Activated CD8-positive, alpha-beta T cell treated with anti-CD3 and anti-CD28 coated beads for 36 hours (primary cell): ENCODE measurements at places on chromosomes 2 and 18.

GRCh38 chr2:75465317-75465984 lies 95.3 kb downstream of the EVA1A start:
- peak; percentile 3 for DNase-seq

DNA sequence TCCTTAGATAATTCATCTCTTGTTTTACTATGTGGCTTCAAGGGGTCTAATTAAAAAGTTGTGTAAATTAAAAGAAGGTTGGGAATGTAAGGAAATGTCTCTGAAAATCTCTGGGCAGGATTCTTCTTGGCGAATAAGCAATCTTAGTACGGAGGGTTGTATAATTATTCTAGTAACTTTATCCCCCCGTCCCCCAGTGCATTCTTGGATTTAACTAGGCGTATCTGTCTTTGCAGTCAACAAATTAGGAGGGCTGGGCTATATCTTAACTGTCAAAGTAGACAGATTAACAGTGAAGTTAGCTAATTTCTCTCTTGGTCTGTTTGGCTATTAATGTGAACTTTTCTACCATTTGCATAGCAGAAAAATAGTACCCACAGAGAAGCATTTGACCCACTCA lies 329.8 kb upstream of the THUMPD2 start:
- DNase-seq = no peak

- DNase-seq = no peak
Measured at GRCh38 chr2:127891811-127892210, 6.1 kb upstream of the AMMECR1L start.

DNA sequence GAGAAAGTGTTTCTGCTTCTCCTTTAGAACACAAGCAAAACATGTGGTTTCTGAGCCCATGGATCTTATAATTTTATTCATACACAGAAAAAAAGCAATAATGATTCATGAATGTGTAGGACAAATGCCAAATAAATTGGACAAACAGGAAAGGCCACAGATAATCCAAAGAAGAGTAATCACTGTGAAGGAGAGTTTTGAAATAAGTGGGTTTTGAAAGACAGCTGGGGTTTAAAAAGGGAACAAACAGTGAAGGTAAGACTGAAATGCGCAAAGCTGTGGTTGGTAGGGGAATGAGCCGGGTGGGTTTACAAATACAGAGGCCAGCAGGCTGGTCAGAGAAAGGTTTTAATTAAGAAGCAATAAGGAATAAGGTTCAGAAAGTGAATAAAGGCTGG lies 50.0 kb upstream of the MBOAT2 start:
- no peak for DNase-seq

DNA sequence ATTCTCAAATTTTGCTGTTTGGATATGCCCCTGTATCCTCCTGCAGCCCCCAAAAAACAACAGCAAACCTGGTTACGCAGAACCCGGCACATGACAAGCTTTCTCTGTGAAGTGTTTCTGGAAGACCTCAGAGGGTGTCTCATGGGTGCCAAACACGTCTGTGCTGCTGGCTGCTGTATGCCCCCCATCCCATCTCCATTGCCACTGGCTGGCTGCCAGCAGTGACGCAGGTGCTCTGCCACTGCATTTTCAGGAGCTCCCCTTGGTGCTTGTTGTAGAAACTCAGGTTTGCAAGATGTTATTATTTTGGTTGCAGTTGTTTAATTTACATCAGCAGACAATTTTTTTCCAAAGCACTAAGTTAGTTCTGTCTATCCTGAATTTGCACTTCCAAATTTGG lies 166.4 kb upstream of the FANCL start:
- no peak for DNase-seq

DNA sequence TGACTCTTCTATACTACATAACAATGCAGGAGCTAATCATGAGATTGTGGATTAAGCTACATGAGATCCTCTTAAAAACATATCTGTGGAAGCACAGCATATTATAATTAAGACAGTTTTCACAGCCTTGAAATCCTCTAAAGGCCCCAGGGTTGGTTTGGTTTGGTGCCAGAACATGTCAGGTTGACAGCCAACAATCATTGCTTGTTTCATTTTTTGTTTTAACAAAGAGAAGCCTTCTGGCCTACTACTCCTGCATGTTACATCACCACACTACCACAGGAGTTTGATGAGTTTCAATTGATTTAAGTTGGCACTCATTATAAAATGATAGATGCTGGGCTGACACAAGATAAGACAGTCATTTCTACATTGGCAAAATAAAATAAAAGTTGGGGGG lies 255.9 kb upstream of the ERBB4 start:
- no peak for DNase-seq

DNA sequence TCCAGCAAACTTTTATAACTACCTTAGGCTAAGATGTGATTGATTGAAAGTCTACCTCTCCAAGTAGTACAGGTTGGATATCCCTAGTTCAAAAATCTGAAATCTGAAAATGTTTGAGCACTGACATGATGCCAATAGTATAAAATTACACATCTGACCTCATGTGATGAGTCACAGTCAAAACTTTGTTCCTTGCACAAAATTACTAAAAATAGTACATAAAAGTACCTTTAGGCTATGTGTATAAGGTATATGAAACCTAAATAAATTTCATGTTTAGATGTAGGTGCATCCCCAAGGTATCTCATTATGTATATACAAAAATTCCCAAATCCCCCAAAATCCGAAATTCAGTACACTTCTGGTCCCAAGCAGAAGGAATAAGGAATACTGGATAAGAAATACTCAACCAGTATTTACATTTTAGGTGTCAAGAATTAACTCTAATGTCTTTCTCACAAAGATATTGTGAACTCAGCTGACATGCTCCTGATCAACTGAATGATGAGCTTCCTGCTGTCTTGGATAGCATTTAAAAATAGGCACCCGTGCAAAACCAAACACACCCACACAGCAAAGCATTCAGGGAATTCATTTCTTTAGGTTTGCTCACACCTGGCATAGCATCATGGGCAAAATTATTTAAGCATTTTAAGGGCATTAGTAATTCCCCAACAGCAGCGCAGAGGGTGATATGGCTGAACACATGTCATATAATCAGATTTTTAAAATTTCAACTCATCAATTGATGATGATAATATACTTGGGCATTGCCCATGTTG lies 497.4 kb upstream of the MEIS1 start:
- no peak for DNase-seq

DNA sequence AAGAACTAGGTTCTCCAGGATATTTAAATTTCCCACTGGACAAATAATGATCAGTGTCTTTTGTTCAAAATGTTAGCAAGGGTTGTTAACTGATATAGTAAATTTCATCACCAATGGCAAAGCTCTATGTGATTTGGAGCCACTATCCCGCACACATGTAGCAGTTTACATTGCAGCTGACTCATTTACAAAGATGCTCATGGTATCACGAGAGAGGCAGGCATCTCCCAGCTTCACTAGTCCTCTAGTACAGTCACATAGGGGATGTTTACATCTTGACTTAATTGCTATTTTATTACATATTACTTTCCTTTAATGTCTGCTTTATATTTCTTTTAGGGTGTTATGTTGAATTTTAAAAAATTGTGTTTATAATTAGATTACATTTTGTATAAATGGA lies 30.7 kb downstream of the KCNE4 start:
- no peak for DNase-seq

GRCh38 chr18:70107091-70107490 lies 98.4 kb downstream of the RTTN start:
- no peak for DNase-seq

DNA sequence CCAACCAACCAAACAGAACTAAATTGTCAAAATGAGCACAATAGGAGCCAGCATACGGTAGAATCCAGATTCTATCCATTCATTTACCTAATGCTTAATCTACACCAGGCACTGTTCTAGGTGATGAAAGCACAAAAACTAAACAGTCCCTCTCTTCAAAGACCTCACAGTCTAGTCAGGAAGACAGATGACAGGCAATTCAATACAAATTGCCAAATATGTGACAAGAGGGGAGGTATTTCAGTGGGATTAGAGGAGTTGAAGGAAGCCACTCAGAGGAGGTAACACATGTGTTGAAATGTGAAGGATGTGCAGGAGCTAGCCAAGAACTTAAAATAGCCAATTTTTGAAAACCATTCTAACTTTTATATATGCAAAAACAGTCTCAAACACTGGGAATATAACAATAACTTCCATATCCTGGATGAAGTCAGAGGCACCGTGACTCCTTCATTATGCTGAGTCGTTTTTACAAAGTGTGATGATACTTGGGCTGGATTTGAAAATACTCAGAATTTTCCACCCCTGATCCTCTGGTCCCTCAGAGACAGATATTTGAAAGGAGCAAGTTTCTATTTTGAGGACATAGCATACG lies 204.9 kb downstream of the PID1 start:
- no peak for DNase-seq

GRCh38 chr18:30925795-30926194 lies 116.7 kb downstream of the DSC3 start:
- no peak for DNase-seq

DNA sequence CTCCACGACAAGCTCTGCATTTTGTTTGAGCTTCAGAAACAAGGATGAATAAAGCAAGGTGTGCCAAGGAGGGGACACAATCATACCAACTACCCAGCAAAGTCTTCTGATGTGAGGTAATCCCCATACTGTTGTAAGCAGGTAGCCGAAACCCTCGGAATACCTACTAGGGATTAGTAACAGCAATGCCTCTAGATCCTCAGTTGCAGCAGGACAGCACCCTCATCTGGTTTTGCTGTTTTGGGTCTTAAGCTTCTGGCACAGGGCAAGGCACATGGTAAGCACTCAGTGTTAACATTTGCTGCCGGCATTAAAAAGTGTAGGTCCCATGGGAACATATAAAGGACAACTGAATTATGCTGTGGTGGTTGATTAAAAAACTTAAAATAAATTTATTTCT lies 16.0 kb upstream of the LINC00305 start:
- DNase-seq = no peak

DNA sequence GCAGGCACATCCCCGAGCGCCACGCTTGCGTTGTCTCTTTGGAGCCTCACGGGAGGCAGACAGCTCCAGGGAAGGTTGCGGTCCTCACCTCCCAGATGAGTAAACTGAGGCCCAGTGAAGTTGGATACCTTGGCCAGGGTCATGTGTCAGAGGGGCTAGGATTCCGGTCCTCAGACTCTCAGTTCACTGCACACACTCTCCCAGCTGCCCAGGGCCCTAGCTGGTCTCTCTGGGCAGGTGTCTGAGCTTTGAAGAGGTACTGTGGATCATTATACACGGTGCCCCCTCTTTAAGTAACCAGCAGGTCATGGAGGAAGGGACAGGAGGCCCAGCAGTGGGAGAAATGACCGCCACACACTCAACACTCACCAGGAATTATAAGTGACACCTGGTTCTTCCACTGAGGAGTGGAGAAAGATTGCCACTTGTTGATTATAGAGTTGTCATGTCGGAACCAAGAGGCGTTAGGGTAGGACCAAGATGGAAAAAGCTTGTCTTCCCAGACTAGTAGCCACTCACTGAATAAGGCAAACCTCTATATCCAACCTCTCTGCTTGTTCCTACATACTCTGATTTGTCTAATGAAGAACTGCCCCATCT lies 588 bp downstream of the TMEM214 start:
- DNase-seq = no peak

DNA sequence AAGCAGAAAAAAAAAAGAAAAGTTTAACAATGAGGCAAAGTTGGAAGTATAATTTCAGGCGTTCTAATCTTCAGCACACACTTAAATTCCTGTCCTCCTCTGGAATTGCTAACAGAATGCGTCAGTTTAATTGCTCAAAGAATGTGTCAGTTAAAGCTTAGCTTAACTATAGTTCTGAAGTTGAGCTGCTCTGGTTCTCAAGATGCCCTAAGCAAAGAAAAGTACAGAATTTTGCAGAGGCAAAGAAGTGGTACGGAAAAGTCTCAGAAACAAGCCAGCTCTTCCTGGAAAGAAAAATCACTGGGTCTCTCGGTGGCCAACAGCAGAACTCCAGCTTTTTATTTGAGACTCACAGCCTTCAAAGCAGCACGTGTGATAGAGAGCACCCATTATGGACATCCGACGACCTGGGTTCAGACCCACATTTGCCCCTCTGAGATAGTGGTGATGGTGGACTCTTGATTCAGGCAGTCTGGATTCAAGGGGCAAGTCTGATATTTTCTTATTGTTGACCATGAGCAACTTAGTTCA lies 22.2 kb upstream of the MYO3B start:
- DNase-seq = no peak

- DNase-seq = no peak
Measured at GRCh38 chr2:8490166-8490721, 191.6 kb upstream of the ID2 start.

DNA sequence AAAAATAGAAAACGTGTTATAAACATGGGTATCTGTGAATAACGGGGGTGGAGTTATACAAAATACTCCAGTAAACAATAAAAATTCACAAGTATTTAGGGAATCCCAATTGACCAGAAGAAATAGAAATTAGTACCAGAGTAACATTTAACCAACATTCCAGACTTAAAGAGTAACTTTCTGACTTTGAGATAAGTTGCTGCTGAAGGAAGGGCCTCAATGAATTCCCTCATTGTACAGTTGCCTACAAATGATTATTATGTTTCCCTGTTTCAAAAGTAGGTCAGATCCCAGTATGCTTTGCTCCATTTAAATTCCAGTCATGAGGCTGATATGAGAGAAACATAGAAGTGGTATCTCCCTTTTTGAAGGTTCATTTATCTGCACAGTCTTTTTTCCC lies 88.3 kb upstream of the KCNH7 start:
- no peak for DNase-seq

GRCh38 chr2:175567435-175568061 lies 386.0 kb upstream of the ATP5MC3 start:
- DNase-seq = no peak

GRCh38 chr18:10049747-10050146 lies 135.9 kb downstream of the VAPA start:
- DNase-seq = no peak

- no peak for DNase-seq
Measured at GRCh38 chr2:229033816-229034215, 237.3 kb downstream of the PID1 start.

DNA sequence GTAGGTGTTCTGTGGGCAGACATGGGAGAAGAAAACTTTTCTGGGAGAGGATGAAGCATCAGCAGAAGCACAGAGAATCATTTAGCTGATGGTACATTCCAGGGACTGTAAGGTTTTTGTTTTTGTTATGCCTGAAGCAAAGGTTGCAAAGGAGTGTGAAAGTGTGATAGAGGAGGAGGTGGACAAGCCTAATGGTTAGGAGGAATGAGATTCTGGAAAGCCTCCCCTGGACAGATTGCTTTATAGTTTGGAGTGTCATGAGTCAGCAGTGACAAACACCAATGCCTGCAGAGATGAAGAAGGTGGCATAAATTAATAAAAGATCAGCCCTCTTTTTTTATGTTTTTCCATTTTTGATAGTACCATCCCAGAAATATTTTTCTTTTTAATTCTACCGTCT lies 171.6 kb upstream of the BOD1L2 start:
- no peak for DNase-seq

- DNase-seq = peak; percentile 88
Measured at GRCh38 chr2:9655441-9656269, 24.9 kb upstream of the YWHAQ start.

GRCh38 chr2:73963385-73964120 lies 21.2 kb upstream of the TET3 start:
- peak; percentile 73 for DNase-seq

GRCh38 chr2:216146573-216146972 lies 37.4 kb downstream of the XRCC5 start:
- DNase-seq = no peak

- no peak for DNase-seq
Measured at GRCh38 chr2:207257251-207258250, 91.8 kb upstream of the KLF7 start.
